ENCODE measurements at places on chromosomes 3 and 15.
A peak's percentile ranks its signal among the peaks of the same experiment; 100 is the strongest.

- no peak for DNase-seq
Measured at GRCh38 chr3:65953881-65954733, 84.6 kb downstream of the MAGI1 start.

DNA sequence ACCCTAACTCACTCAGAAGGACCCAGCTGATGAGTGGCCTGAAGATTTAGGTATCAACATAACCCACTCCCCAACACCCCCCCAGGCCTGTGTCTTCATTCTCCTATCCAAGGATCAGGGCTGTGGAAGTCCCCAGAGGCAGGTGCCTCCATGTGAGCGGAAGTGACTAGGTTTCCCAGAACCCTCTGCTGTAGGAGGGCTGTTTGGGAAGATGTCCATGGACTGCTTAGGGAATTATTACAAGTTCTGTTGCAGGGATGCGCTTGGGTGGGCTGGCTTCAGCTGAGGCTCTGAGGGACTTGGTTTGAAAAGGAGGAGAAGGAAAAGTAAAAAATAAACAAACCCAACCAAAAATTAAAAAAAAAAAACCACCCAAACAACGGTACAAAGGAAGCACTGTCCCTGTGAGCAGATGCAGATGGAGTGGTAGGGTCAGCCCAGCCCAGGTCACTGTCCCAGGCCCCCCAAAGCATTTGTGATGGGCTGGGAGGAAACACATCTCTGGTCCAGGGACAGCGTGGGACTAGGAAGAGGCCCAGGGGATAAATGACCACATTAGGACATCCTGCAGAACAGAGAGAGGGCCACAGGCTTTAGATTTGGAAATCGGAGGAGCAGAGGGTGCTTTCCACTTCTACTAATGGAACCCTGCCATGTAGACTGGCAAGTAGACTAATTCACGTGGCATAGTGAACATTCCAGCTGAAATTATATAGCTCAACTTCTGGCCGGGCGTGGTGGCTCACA, 12.2 kb upstream of the APOD start:
- no peak for DNase-seq

DNA sequence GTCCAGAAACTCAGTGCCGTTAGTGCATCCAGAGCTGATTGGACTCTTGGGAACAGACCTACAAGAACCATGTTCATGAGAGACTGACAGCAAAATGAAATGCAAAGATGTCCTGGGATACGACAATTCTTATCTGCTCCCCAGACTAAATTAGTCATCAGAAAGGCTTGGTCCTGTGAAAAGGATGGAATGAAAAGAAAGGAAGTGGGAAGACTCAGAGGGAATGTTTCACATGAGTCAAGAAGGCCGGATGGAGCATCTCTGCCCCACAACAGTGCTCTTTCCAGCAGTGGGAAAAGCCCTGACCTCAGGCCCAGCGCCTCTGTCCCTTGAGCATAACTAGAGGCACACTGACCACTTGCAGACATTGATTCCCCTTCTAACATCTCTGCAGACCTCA, 39.3 kb upstream of the UACA start:
- no peak for DNase-seq

- DNase-seq: no peak
Measured at GRCh38 chr15:58016581-58017175, 48.8 kb downstream of the ALDH1A2 start.

DNA sequence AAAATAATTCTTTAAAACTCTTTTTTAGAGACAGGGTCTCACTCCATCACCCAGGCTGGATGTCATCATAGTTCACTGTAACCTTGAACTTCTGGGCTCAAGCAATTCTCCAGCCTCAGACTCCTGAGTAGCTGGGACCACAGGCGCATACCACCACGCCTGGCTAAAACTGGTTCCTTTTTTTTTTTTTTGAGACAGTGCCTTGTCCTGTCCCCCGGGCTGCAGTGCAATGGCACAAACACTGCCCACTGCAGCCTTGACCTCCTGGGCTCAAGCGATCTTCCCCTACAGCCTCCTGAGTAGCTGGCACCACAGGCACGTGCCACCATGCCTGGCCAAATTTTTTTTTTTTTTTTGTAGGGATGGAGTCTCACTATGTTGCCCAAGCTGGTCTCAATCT, 23.7 kb upstream of the FURIN start:
- DNase-seq: no peak

DNA sequence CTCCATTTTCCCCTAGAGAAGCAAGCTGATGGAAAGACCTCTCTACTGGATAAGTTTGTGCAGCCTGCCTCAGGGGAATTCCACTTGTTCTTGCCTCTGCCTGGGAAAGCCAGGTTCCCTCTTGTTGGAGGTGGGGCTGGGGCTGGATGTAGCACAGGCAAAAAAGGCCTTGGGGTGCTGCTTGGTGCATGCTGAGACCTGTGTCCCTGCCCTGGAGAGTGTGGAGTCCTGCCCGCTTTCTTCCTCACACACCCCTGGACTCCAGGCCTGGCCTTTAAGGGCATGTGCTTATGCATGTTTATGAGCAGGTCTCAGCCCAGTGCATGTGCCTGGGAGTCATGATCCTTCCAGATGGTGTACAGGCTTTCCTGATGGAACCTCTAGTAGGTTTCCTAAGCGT, 23.5 kb upstream of the JMJD7 start:
- no peak for DNase-seq

GRCh38 chr3:25527801-25528200, 99.7 kb downstream of the RARB start:
- DNase-seq: no peak

DNA sequence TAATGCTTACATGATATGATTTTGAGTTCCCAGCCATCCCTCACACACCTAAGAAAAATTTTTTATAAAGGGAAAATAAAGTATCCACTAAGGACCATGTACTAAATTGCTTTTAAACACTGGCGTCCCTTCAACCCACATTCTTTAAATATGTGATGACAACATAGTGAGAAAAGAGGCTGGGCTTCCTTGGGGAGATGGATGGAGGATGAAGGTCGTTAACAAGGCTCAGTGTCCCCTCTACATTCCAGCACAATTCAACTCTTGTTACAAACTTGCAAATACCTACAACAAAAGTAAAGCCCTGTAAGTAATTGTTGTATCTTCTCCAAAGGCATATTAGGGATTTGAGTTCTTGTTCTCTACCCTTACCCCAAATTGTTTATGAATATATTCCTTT, 87.2 kb upstream of the SLC4A7 start:
- DNase-seq: no peak

- no peak for DNase-seq
Measured at GRCh38 chr3:108728934-108729333, 28.3 kb downstream of the RETNLB start.

DNA sequence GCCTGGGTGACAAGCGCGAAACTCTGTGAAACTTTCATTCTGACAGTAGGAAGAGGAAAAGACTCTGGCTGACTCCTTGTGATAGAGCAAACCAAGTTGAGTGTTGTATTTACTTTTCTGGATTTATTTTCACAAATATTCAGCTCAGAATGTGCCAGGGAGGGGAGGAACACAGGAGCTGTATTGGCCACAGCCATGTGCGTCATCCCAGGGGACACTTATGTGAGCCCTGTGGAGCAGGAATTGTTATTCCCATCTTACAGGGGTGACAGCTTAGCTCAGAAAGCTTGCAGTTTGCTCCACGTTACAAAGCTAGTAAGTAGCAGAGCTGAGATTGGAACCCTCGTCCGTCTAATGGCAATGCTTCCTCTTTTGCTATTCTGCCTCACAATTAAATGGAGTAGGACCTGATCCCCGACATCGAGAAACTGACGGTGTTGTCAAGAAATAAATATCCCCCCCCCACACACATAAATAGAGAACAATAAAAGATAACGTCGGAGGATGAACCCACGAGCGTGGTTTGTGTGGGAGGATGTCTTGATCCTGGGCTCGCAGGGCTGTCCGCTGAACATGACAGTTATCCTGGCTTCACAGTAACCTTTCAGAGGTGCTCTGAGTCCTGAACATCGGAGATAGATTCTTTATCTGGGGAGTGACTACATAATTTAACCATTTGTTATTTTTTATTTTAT, 151.6 kb upstream of the CTDSPL start:
- no peak for DNase-seq

DNA sequence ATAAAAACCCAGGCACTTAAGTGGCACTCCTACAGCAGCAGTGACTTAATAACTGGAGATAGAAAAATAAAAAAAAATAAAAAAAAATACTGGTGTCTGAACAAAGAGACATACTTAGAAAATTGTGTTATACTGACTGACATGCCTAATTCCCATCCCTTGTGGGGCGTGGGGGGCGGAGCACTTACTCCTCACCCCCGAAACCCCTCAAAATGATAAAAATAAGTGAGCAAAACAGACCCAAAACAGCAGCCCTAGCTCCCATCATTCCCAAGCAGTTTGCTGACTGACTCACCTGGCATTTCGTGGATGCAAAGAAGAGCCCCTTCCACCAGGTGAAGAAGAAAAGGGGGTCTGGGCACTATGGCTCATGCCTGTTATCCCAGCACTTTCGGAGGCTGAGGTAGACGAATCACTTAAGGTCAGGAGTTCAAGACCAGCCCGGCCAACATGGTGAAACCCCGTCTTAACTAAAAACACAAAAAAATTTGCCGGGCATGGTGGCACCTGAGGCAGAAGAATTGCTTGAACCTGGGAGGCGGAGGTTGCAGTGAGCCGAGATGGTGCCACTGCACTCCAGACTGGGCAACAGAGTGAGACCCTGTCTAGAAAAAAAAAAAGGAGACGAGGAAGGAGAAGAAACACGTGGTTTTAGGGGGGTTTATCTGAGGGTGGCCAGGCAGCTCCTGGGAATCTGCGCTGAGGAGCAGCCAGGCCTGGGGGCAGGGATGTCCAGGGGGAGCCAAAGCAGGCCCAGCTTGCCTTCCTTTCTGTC, 50.8 kb upstream of the BLM start:
- no peak for DNase-seq

- DNase-seq: no peak
Measured at GRCh38 chr3:98874602-98875249, 26.8 kb downstream of the DCBLD2 start.

DNA sequence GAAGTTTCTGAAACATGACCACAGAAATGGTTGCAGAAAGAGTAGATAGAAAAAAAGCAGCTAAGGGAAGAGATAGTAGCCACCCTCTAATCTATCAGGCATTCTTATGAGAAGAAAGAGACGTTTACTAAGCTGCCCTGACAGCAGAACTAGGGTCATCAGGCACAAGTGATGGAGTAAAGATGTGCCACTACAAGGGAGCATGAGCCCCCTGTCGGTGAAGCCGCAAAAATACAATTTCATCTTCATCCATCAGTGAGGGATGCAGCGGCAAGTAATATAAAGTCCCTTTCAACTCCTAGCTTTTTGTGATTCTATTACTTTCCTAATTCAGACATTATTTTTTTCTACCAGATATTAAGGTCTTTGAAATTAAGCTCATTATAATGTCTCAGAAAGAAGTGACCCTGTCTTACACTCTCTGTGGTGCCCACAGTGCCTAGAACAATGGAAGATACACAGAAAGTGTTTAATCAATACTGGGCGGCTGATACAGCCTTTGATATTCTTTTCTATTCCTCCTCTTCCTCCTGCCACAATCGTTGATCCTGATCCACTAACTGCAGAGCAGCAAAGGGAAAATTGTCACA, 651.6 kb downstream of the NTRK3 start:
- peak; percentile 9 for DNase-seq

DNA sequence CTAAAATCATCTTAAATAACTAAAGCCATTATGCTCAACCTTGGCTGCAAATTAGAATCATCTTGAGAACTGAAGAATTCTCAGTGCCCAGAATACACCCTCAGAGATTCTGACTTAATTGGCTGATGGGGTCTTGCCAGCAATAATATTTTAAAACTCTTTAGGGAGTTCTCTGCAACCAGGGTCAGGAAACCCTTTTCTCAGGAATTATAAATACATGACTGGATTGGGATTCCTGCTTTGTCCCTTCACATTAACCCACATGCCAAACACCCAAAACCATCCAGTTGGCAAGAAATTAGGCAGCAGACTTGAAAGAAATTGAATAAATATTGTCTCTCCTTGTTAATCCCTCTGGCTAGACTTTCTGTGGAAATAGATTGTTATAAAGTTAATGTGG, 482.3 kb upstream of the NECTIN3 start:
- DNase-seq: no peak

DNA sequence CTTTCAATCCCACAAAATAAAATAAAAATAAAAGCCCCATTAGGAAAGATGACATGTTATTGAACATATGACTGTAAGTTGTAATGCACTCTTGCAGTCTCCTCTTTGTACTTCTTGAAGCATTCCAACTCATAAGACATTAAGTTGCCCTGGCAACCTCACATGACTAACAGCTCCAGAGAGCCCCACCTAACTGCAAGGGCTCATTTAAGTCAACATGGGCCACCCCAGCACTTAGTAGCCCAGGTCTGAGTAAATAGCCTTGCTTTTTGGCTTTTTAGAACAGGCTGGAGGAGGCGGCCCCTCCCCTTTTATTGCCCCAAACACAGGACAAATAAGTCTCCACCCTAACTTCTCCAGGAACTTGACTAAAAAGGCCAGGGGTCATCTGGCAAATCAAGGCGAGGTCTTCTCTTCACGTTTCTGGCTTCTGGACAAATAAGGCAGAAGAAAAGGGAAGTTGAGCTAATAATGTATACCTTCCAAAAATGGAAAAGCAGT, 135.1 kb downstream of the TMCO5A start:
- no peak for DNase-seq

DNA sequence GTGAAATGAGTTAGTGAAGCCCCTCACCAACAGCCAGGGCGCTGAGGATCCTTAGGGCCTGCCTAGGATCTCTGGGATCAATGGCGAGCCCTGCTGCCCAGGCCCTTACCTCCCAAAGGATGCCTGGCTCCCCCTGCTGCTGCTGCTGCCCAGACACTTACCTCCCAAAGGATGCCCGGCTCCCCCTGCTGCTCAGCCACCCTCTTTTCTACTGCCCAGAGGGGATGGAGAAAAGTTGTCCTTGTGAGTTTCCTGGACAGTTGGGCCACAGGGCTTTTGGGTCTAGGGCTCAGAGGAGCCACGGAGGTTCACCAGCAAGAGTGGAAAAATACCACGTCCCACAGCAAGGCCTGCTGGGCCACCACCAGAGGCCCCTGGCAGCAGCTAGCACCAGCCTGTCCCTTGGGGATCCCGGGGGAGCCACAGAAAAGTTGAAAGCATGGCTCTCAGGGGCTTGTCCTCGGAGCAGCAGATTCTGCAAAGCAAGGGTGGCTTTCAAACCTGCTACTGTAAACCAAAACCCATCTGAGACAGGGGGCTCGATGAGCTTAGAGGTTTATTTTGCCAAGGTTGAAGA, 59.4 kb downstream of the SLC6A6 start:
- peak; percentile 9 for DNase-seq

- DNase-seq: no peak
Measured at GRCh38 chr3:154161806-154162205, 40.6 kb downstream of the ARHGEF26 start.

- DNase-seq: no peak
Measured at GRCh38 chr3:87182023-87182422, 45.1 kb upstream of the CHMP2B start.

- no peak for DNase-seq
Measured at GRCh38 chr15:55698653-55699052, 44.3 kb downstream of the PRTG start.

- no peak for DNase-seq
Measured at GRCh38 chr15:29057856-29058255, 172.1 kb downstream of the APBA2 start.

GRCh38 chr15:91929509-91929908, 76.0 kb downstream of the SLCO3A1 start:
- DNase-seq: no peak

GRCh38 chr3:14143271-14144225, 18.7 kb downstream of the TMEM43 start:
- no peak for DNase-seq
